ENCODE measurements at places on chromosomes 4 and X.

DNA sequence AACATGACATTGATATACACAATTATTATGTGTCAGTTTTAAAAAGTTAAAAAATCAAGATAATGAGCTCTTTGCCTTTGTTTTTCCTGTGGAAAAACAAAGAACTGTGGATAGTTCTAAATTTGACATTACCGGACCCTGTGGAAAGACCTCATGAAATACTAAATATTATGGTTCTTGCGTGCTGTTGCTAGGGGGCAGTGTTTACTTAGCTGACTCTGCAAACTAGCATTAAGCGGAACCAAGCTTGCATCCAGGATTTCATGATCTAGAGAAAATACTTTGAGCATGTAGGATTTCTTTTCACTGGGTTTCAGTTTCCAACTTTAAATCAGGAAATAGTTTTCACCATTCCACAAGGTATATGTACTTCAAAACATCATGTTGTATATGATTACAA is 33.6 kb downstream of the CLCN4 start:
- peak; percentile 72 for DNase-seq

DNA sequence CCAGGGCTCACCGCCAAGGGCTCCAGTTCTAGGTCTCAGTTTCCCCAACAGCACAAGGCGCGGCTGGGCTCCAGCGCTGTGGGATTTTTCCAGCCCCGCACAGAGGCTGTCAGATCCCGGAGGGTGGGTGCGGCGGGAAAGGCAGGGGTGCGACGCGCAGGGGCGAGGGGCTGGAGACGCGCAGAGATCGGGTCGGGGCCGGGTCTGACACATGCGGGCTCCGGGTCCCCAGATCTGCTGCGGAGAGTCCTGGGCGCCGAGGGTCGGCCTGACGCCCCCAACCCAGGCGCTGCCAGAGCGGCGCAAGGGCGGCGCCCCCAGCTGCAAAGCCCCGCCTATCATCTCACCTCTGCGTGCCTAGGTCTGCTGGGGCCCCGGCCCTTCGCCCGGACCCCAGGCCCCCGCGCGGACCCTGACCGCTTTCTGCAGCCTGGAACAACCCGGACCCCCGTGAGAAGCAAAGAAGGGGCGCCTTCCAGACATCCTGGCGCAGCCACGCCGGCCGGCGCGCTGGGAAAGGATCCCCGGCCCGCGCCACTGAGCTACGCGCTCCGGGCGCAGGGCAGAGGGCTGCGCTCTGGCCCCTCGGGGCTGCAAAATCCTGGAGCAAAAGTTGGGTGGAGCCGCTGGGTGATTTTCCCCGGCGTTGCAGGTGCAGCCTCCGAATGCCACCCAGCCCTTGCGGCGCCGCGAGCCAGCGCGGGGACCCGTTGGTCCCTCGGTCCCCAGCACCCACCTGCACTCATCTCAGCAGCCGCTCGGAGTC is 486 bp downstream of the ABLIM2 start:
- DNase-seq = no peak

GRCh38 chrX:10399043-10399741 is 221.2 kb downstream of the MID1 start:
- DNase-seq = no peak

DNA sequence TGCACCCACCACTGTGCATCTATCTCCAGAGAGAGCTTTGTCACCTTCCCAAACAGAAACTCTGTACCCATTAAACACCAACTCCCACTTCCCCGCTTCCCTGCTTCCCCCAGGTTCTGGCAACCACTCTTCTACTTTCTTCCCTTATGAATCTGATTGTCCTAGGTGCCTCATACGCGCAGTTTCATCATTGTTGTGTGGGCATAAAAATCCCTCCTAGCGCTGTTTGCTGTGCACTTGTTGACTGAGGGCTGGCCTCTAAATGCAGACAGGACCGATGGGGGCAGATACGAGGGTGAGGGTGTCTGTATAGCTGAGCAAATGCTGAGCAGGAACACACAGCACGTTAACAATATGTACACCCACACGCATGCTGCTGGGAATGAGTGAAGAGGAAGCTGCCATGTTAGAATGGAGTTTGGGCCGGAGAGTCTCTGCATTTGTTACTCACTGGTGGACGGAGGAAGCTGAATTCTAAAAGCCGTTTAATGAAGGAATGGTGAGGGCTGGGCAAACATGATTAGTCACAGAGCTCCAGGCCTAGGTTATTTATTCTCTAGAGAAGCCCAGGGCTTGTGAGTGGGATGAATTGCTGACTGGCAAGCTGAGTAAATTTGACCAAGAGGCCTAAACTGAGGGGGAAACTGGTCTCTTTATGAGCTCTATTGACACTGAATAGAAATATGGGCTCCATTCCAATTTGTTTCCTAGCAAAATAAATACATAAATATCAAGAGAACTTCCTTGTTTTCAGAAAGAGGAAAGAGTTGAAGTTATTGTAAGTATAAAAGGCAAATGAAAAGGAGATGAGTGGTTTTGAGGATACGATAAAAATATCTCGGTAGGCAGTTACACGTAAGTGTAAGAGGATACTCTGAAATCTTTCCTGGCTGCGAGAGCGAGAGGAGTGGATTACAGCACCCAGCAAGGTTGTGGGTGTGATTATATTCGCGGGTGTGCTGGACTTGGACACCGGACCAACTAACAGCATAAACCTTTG is 95.9 kb upstream of the RPS6KA3 start:
- peak; percentile 93 for DNase-seq

GRCh38 chrX:19532709-19533108 is 17.4 kb upstream of the MAP3K15 start:
- DNase-seq = no peak

DNA sequence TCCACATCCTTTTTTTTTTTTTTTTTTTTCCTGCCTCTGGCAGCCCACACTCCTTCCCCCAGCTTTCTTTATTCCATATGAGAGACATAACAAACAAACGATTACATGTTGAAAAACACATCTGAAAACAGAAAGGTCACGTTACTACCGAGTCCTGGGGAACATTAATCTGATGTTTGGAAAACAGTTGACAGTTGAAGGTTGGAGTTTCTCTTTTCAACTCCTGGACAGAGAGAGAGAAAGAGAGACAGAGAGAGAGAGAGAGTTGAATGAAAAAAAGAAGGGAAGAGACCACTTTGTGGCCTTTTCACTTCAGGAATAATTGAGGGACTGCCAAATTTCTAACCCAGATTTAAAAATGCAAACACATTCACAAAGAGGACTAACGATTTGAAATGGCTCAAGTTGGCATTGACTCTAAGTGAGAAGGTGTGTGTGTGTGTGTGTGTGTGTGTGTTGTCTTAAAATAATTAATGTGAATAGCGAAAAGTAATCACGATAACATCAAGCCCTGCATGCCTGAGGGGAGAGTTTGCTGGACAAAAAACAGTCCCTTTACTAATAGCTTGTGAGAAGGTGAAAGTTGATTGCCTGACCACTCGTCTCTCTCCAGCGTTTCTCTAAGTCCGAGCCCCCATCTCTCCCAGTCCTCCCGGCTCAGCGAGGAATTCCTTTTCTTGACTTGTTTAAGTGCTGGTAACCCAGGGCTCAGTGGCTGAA is 67.3 kb downstream of the FBXO8 start:
- DNase-seq = no peak

- DNase-seq = no peak
Measured at GRCh38 chr4:182235021-182235795, 8.0 kb upstream of the TENM3 start.

- DNase-seq = peak; percentile 34
Measured at GRCh38 chr4:48546336-48546735, 56.3 kb downstream of the ZAR1 start.
